ENCODE measurements at places on chromosomes 2 and 18. TPM values are rescaled to one million over a fixed set of nuclear protein-coding genes. Genes with fewer than 3 reads are reported as not detected.

DNA sequence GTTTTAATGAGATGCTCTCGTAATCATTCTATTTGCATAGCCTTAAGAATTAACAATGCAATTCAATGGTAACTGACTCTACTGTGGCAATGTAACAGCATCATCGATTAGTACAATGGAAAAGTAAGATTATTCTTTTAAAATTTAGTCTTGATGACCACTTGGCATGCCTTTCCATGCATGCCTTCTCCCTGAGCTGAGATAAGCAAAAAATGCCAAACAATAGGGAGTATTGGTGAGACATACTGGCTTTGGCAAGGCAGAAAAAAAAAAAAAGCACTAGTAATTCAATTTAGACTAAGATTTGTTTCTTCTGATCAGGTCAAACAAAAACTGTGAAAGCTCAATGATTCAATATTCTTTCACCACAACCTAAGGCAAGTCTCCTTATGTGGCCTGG lies 110.8 kb upstream of the TRIB2 start:
- no peaks in the 10 kb centered on the region for H3K27me3 ChIP-seq
- DNase-seq = no peak
- no peak overlapping the region for H3K4me3 ChIP-seq

DNA sequence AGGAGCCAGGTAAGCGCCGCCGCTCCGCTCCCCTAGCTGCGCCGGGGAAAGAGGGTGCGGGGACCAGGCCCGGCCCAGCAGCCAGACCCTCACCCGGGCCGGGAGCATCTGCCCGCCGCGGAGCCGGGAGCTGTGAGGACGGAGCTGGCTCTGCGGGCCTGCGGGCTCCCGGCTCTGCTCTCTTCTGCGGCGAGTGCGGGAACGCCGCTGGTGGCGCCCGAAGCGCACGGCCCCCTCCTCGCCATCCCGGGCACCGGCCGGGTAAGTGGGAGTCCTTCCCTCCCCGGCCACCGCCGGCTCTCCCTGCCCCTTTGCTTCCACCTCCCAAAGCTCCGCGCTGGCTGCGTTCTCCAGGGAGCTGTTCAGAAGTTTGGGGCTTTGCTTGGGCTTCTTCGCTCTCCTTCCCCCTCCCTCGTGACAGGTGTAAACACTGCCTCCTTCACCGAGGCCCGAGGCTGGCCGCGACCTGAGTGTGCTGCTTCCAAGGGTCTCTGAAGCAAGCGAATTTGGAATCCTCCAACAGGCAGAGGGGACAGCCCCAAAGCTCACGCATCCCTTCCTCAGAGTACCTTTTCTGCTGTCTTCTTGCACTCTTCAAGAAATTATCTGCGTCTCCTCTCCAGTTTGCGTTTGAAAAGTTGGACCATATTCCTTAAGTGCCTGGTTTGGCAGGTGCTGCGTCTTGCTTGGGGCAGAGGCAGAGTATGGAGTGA lies 632 bp downstream of the AFTPH start:
- H3K4me3 ChIP-seq = peak overlapping the region; percentile 83
- peak overlapping the region; percentile 92 for H3K27ac ChIP-seq
- no peaks in the 10 kb centered on the region for H3K27me3 ChIP-seq
- DNase-seq = peak; percentile 77

DNA sequence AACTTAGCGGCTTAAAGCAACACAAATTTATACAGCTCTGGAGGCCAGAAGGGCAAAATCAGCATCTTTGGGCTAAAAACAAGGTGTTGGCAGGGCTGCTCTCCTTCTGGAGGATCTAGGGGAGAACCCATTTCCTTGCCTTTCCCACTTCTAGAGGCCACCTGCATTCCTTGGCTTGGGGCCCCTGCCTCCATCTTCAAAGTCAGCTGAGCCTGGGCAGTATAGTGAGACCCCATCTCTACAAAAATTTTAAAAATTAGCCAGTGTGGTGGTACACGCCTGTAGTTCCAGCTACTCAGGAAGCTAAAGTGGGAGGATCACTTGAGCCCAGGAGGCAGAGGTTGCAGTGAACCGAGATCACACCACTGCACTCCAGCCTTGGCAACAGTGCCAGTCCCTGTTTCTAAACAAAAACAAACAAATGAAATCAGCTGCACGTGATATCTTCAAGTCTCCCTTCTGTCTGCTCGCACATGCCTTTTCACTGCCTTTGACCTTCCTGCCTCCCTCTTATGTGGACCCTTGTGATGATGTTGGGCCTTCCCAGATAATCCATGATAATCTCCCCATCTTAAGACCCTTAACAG lies 200.6 kb downstream of the ZFP36L2 start:
- no peaks in the 10 kb centered on the region for H3K36me3 ChIP-seq
- no peaks in the 10 kb centered on the region for H3K27me3 ChIP-seq
- DNase-seq = no peak
- peaks cover 79% of the 10 kb centered on the region for H3K4me1 ChIP-seq
- peak overlapping the region; percentile 71 for H3K27ac ChIP-seq

- no peak for DNase-seq
- H3K27ac ChIP-seq = peak overlapping the region; percentile 88
- H3K4me3 ChIP-seq = peak overlapping the region; percentile 82
- peaks cover 74% of the 10 kb centered on the region for H3K4me1 ChIP-seq
Observed at GRCh38 chr2:218290316-218291261, 1.7 kb downstream of the TMBIM1 start.

DNA sequence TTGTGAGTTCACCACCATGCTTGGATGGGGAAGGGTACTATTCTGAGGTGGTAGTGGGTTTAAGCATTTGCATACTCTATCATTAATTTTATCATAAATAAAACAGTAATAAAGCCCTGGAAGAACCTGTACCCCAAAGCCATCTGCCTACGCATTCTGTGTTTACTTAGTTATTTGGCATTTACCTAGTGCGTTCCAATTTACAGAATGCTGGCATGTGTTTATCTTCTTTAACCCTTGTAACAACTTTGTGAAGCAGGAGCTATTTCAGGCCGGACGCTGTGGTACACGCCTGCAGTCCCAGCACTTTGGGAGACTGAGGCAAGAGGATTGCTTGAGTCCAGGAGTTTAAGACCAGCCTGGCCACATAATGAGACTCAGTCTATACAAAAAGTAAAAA lies 17.8 kb upstream of the ODC1 start:
- no peaks in the 10 kb centered on the region for H3K27me3 ChIP-seq
- H3K4me3 ChIP-seq = no peak overlapping the region
- no peak for DNase-seq
- H3K36me3 ChIP-seq = no peaks in the 10 kb centered on the region

DNA sequence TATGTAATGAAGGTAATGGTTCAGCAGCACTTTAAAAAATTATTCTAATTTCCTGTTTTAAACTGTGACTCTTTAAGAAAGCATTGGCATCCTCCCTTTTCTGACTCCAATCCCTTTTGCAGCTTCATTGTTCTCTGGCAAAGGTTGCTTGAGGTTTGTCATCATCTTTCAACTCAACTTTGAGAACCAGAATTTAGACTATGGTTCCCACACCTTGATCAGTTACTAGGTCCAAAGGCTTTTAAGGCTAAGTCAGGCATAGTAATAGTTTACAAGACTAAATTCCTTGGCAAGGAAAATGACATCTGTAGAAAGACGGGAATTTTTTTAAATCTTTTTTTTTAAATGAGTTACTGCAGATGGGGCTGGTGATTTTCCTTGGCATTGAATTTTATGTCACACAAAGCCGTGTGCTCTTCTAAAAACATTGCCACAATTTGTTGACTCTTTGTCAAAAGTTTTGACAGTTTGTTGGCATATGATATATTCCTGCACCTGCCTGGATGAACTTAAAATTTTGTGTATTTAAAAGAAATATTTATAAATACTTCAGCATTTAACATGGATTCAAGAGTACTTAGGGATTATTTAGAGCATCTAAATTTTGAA lies 451.0 kb downstream of the MEIS1 start:
- no peaks in the 10 kb centered on the region for H3K4me1 ChIP-seq
- no peak overlapping the region for H3K4me3 ChIP-seq
- H3K27me3 ChIP-seq = no peaks in the 10 kb centered on the region
- no peak for DNase-seq
- no peak overlapping the region for H3K27ac ChIP-seq

DNA sequence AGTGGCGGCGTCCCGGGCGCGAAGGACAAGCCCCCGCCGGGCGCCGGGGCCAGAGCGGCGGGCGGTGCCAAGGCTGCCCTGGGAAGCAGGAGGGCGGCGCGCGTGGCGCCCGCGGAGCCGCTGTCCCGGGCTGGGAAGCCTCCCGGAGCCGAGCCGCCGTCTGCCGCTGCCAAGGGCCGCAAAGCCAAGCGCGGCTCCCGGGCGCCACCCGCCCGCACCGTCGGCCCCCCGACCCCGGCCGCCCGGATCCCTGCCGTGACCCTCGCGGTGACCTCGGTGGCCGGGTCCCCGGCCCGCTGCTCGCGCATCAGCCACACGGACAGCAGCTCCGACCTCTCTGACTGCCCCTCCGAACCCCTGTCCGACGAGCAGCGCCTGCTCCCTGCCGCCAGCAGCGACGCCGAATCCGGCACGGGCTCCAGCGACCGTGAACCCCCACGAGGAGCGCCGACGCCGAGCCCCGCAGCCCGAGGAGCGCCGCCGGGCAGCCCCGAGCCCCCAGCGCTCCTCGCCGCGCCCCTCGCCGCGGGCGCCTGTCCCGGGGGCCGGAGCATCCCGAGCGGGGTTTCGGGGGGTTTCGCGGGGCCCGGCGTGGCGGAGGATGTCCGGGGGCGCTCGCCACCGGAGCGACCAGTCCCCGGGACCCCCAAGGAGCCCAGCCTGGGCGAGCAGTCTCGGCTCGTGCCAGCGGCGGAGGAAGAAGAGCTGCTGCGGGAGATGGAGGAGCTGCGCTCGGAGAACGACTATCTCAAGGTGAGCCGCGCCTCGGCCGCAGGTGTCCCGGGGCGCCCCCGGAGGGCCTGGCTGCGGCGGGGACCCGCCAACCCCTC lies 820 bp downstream of the MTCL1 start:
- DNase-seq = no peak
- no peaks in the 10 kb centered on the region for H3K36me3 ChIP-seq
- H3K27me3 ChIP-seq = peaks cover 78% of the 10 kb centered on the region
- peaks cover 28% of the 10 kb centered on the region for H3K4me1 ChIP-seq
- H3K27ac ChIP-seq = peak overlapping the region; percentile 57

SEPTIN10 gene
- 27.3 TPM for total RNA-seq

TOGARAM2 gene
- 0.90 TPM for total RNA-seq

DYNAP gene
- total RNA-seq = 0.09 TPM

GAREM2 gene
- 0.71 TPM for total RNA-seq

CD28 gene
- 42.8 TPM for total RNA-seq

WNT6 gene
- total RNA-seq = 0.14 TPM

CHST9 gene
- 0.24 TPM for total RNA-seq

G6PC2 gene
- not detected for total RNA-seq
